ENCODE measurements at places on chromosomes 3 and 15. TPM values are rescaled to one million over a fixed set of nuclear protein-coding genes. Genes with fewer than 3 reads are reported as not detected.

DNA sequence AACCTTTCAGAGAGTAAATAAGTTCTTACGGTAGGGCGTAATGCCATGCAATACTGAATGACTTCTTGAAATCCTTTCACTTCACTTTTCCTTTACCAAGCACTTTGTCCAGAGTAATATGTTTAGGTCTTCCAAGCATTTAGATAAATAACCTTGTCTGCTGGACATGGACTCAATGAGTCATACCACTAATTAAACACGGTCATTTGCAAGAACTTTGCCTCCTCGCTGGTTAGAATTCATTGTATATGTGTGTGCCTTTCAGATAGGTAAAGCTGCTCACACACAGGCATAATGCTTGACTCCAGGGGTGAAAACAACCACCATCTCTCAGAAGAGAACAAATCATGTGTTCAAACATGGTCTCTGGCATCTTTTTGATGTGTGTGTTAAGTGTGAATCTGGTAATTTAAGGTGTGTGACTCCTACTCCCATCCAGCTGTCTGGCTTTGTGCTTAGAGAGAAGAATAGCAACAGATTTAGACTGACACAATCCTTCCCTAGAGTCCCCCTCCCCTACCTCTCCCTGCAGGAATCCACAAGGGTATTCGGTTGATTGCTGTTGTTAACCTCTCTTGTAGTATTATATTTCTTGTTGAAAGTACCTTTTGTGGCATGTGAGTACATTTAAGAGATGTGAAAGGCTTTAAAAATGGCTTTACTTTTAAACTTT, 419.0 kb downstream of the CNTN4 start:
- DNase-seq, result no peak

DNA sequence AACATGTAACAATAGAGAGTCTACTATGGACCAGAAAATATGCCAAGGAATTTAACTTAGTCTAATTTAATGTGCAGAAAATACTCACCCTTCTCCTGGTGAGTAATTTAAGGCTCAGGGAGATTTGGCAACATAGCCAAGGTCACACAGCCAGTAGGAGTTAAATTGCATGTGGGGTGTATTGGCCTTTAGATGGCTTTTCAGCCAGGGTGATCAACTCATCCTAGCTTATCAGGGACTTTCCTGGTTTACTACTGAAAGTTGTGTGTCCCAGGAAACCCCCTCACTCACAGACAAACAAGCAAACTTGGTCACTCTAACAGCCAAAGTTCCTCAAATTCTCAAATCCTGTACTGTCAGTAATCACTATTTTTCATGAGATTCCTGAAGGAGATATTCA, 2.6 kb upstream of the SLC9A9 start:
- DNase-seq, result no peak

Gene BFSP2
- total RNA-seq, result not detected

Gene HHLA2
- total RNA-seq, result not detected

Gene GOLGA8G
- total RNA-seq, result not detected

DNA sequence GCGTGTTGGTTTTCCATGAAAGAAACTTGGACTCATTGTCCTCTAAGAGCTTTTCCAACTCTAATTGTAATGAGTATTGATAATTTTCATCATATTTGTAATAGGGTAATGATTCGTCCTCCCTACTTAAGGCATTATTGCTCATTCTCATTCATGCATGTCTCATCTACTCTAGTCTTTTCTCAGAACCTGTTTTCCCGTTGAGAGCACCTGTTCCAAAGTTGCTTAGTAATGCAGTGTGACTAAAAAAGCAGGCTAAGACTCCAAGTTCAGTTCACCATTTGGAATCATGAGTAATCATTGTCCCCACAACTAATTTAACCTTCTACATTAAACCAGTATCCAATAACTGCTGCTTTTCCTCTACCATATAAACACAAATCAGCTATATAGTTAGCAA, 84.0 kb downstream of the FILIP1L start:
- no peak for DNase-seq

DNA sequence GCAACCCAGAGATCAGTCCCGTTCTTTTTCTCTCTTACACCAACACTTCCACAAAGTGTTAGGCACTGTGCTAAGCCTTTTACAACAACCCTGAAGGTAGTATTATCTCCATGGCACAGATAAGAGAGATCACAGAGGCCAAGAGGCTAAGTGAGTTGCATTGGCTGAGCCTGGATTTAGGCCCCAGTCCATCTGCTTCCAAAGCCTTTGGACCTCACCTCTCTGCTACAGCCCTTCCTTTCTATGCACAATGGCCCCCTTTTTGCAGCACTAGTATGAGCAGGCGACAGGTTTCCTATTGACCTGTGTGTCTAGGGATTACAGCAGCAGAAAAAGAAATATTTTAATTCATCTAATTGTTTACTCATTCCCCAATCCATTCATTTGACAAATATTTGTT, 76.2 kb downstream of the CRYGS start:
- DNase-seq, result no peak

- DNase-seq, result no peak
Observed at GRCh38 chr3:142209655-142210054, 15.7 kb downstream of the GK5 start.

GRCh38 chr3:187325632-187326031, 34.1 kb upstream of the MASP1 start:
- DNase-seq, result no peak

DNA sequence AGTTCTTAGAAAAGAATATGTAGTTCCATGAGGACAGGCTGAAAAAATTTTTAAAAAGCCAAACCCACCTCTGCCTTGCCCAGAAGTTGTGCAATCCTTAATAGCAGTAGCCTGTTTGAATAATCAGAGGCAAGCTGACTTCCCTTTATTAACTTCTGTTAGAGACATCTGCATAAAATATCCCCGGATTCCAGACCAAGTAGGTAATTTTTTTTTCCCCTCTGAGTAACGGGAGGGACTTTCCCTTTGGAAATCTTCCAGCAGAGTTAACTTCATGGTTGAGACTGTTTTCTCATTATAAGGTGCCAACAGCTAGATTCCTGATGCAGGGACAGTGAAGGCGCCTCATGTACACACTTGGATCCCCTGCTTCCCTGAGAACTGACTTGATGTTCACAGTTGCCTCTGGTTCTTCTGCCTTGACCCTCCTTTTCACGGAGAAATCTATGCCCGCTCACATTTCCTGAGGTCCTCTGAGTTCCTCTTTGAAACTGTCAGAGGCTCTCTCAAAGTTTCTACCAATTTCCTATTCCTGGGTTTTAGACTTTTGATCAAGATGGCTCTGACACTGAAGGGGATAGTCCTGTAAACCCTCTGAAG, 227.6 kb upstream of the BHLHE40 start:
- no peak for DNase-seq

Gene GOLGA6L10
- 3.6 TPM for total RNA-seq

Gene APOD
- 1.1 TPM for total RNA-seq

DNA sequence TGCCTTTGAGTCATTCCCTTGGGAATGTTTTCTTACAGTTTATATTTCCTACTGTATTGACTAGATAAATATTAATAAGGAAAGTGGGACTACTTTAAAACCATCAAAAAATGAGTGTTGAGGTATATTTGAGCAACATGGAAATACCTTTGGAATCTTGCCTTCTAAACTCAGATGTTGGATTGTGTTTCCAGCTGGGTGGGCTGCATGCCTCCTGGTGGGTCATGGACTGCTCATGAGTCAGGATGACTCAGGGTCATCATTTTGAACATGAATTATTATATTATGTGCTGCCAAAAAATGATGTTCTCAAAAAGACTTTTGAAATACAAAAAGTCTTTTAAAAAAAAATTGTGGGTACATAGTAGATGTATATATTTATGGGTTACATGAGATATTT, 41.1 kb upstream of the APH1B start:
- no peak for DNase-seq

DNA sequence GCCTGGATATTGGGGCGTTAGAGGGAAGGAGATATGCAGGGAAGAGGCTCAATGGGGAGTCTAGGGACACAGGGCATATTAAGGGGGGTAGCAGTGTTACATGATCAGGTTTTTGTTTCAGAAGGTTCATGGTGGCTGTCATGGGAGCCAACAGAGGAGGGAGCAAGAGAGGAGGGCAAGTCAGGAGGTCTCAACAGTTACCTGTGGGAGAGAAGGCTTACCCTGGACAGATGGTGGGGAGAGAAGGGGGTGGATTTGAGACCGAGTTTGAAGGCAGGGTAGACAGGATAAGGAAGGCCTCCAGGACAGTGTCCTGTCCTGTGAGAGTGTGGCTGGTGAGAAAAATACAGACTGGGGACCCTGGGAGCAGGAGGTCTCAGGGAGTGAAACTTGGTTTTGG, 3.8 kb upstream of the WNT7A start:
- DNase-seq, result no peak

DNA sequence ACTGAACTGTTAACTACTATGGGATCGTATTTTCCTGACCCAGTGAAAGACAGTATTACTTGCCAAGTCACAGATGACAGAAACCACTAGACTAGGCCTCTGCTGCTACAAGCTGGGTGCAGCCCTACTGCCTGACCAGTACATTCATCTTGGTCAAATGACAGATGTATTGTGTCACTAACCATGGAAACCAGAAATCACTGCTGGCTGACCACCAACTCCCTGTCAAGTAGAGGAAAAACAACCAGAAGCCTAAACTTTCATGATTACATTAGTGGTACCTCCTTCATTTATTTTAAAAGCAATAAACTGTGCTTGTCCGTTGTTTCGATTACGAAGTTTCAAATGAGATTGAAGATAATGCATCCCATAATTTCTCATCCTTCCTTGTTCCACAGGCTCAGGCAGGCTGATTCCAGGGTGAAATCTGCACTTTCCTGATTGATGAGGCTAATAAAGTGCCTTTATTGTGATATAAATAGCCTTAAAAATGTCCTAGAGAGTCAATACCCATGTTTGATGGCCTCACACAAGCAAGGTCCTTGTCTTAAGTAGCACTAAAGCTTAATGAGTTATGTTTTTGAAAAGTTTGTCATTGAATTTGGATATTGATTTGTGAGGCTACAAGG, 309.7 kb downstream of the LSAMP start:
- DNase-seq, result no peak

Gene LOXL1
- 17.3 TPM for total RNA-seq

DNA sequence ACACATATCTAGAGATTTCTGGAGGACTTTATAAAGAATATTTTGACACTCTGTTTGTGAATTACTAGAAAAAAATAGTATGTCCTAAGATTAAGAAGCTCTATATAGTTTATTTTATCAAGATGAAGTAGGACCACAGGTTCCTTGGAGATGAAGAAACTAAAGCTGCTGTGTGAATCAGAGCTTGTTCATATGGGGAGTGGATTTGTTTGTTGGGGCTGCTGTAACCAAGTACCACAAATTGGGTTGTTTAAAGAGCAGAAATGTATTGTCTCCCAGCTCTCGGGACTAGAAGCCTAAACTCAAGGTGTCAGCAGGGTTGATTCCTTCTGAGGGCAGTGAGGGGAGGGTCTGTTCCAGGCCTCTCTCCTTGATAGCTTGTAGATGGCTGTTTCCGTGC, 270.6 kb upstream of the UMPS start:
- DNase-seq, result no peak

DNA sequence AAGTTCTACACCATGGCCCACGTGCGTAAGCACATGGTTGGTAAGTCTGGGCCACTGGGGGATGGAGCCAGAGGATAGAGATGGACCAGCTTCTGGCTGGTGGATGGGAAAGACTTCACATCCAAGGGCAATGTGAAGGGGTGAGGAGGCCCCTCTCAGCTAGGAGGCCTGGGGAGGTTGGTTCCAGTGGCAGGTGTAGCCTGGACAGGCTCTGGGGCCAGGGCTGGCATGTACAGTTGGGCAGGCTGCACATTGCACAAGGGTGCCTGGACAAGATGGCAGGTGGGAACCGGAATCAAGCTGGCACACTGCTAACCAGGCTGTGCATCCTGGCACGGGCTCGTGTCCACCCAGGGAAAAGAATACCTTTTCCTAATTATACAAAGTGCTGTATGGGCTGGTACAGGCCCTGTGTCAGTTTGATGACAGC, 8.1 kb downstream of the ZBTB47 start:
- no peak for DNase-seq

DNA sequence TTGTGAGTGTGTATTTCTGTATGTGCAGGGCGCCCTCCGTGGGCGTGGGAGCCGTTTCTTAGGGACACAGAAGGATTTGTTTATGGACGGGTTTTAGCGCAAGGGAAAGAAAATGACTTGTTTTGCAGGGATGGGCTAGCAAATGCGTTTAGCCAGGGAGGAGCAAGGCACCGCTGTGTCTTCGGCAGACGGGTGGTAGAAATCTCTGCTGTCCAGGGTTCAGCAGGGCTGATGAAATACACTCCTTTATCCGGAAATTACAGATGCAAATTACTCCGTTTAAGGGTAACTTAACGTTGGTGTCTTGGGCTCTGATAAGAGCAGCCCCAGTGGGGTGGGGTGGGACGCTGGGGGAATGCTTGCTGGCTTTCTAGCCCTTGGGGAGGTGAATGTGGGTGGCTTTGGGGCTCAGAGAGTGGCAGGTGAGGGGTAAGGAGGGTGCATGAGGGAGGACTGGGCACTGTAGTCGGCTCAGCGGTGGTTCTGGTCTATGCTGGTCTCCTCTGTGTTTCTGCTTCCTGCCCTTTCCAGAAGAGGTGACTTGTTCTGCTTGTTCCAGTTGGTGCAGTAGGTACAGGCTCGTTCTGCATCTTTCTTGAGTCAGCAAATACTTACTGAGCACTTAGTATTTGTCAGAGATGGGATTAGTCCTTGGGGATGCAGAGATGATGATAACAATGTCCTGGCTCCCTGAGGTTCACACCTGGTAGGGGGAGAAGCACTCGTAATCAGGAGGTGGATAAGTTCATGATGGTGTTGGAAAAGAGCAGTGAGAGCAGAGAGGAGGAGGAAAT, 954 bp downstream of the SV2B start:
- no peak for DNase-seq

DNA sequence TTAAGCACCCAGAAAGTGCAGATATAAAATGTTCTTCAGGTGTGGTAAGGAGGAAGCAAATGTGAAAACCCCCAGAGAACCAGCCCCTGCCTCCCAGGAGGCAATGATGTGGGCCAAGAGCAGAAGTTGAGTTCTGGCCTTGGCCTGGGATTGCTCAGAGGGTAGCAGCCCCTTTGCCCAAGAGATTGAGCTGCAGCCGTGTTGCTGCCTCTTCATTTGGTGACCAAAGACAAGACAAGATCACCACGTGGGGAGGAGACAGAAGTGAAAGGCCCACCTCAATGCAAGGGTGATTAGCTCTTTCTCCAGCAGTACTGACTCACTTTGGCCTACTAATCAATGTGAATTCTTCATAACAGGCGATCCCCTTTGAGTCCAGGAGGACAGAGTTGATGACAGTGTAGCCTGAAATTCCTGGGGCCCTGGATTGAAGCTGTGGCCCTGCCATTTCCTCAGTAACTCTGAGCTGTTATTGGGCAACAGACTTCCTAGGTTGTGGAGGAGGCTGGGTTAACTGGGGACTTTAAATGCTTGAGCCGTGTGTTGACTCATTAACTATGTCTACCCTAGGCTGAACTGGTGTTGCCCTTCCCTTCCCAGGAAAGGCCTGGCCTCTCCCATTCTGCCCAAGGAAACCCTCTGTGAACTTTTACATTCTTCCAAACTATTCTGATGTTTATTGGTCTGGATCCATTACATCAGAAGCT, 86.5 kb downstream of the ST6GAL1 start:
- no peak for DNase-seq

GRCh38 chr3:120304616-120305015, 19.6 kb upstream of the GPR156 start:
- no peak for DNase-seq

GRCh38 chr3:16411441-16411840, 102.1 kb downstream of the RFTN1 start:
- DNase-seq, result no peak

- DNase-seq, result no peak
Observed at GRCh38 chr3:98982351-98982750, 80.9 kb upstream of the DCBLD2 start.

All from neural crest cell (in vitro differentiated cells).